ENCODE measurements at places on chromosomes 6 and 20. TPM values are rescaled to one million over a fixed set of nuclear protein-coding genes. Genes with fewer than 3 reads are reported as not detected.

GRCh38 chr6:125932451-125932795 lies 24.1 kb upstream of the HINT3 start:
- no peak for DNase-seq
- no peaks in the 10 kb centered on the region for H3K27me3 ChIP-seq
- H3K27ac ChIP-seq, result no peak overlapping the region
- no peak overlapping the region for H3K4me3 ChIP-seq
- H3K4me1 ChIP-seq, result no peaks in the 10 kb centered on the region

DNA sequence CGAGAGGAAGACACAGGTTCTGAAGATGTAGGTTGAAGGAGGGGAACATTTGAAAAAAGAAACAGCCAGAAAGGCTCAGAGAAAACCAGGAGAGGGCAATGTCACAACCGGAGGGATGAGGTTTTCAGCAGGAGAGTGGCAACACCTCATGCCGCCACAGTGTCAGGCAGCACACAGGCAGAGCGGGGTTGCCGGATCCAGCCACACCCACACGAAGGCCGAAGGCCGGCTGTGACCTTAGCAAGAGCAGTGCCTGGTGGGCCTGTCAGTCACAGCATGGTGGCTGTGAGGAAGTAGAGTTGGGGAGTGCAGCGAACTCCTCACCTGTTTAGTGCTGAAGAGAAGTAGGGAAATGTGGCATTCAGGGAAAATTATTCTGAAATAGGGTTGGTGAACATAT lies 14.0 kb downstream of the HDDC2 start:
- DNase-seq, result no peak
- H3K4me3 ChIP-seq, result no peak overlapping the region
- H3K27ac ChIP-seq, result no peak overlapping the region
- H3K27me3 ChIP-seq, result no peaks in the 10 kb centered on the region

- no peaks in the 10 kb centered on the region for H3K27me3 ChIP-seq
- H3K27ac ChIP-seq, result no peak overlapping the region
- H3K4me1 ChIP-seq, result peaks cover 4% of the 10 kb centered on the region
- no peak for DNase-seq
- no peak overlapping the region for H3K4me3 ChIP-seq
- H3K36me3 ChIP-seq, result no peaks in the 10 kb centered on the region
Observed at GRCh38 chr20:24102290-24102689, 113.7 kb upstream of the GGTLC1 start.

GRCh38 chr6:56515081-56515905 lies 127.4 kb downstream of the DST start:
- H3K27me3 ChIP-seq, result no peaks in the 10 kb centered on the region
- no peaks in the 10 kb centered on the region for H3K36me3 ChIP-seq
- H3K4me1 ChIP-seq, result no peaks in the 10 kb centered on the region
- DNase-seq, result no peak

- H3K36me3 ChIP-seq, result no peaks in the 10 kb centered on the region
- H3K27ac ChIP-seq, result no peak overlapping the region
- H3K27me3 ChIP-seq, result no peaks in the 10 kb centered on the region
- H3K4me1 ChIP-seq, result no peaks in the 10 kb centered on the region
Observed at GRCh38 chr6:88881451-88881850, 82.0 kb downstream of the RNGTT start.

DNA sequence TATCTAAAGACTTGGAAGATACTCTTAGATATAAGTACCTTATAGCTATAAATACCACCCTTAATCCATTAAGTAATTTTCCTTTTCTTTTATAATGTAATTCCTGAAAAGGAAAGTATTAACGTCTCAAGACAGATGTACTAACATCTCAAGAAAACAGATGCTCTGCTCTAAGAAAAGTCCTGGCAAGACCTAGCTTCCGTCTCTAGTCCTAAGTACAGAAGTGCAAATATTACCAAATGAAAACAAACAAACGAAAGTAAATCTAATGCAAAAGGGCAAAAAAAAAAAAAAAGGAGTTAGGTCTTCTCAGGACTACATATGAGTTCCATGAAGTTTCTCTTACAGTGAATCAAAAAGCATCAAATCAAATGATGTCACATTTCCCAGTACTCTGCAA lies 106.8 kb upstream of the PDE10A start:
- H3K36me3 ChIP-seq, result no peaks in the 10 kb centered on the region
- H3K27ac ChIP-seq, result no peak overlapping the region
- no peaks in the 10 kb centered on the region for H3K27me3 ChIP-seq
- H3K4me3 ChIP-seq, result no peak overlapping the region
- no peak for DNase-seq

DNA sequence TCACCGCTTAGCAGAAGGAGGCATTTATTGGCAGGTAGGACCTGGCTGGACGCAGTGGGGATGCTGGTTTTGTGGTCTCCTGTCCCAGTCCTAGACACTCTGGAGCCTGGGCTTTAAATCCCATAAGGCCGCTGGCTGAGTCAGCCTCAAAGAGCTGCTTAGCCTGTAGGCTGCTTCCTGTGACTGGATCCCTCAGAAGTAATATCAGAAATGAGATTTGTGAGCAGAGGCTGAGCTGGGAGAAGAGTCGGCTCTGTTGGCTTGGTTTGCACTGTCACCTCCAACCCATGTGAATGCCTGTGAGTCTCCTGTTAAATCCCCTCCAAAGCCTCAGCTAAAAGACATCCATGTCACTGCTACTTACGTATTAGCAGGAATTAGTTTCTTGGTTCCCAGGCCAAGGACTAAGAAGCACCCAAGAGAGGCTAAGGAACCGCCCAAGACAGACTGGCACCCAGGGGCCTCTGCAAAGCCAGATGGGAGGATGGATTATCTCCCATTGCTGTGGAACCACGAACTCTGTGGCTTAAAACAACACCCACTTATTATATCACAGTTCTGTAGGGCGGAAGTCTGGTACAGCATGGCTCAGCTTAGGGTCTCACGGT lies 289.4 kb downstream of the CDC5L start:
- H3K4me1 ChIP-seq, result no peaks in the 10 kb centered on the region
- DNase-seq, result no peak
- H3K27ac ChIP-seq, result no peak overlapping the region
- H3K4me3 ChIP-seq, result no peak overlapping the region

- H3K36me3 ChIP-seq, result no peaks in the 10 kb centered on the region
- no peaks in the 10 kb centered on the region for H3K27me3 ChIP-seq
- H3K27ac ChIP-seq, result no peak overlapping the region
- peaks cover 17% of the 10 kb centered on the region for H3K4me1 ChIP-seq
Observed at GRCh38 chr6:158047563-158048323, 66.1 kb downstream of the SYNJ2 start.

DNA sequence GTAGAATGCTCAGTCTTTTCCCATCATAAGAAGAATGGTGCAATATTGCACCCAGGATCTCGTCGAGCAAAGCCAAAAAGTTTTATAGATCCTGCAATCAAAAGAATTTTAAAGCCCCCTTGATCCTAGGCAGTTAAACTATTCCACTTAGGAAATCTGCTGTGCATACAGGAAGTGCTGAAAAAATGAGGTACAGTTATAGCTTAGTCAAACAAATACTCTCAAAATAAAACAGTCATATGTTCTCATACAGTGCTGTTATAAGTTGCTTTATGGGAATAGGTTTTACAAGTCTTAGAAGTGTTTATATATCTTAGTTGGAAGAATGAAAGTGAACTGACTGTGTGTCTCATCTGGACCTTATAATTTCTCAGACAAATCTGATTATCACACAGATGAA lies 232.6 kb upstream of the RAB32 start:
- no peak overlapping the region for H3K27ac ChIP-seq
- DNase-seq, result no peak
- H3K27me3 ChIP-seq, result no peaks in the 10 kb centered on the region
- no peaks in the 10 kb centered on the region for H3K36me3 ChIP-seq

- peaks cover 8% of the 10 kb centered on the region for H3K36me3 ChIP-seq
- no peaks in the 10 kb centered on the region for H3K27me3 ChIP-seq
- H3K27ac ChIP-seq, result no peak overlapping the region
Observed at GRCh38 chr6:138787138-138787537, 8.7 kb upstream of the ECT2L start.

Gene HCK
- 0.28 TPM for total RNA-seq

DNA sequence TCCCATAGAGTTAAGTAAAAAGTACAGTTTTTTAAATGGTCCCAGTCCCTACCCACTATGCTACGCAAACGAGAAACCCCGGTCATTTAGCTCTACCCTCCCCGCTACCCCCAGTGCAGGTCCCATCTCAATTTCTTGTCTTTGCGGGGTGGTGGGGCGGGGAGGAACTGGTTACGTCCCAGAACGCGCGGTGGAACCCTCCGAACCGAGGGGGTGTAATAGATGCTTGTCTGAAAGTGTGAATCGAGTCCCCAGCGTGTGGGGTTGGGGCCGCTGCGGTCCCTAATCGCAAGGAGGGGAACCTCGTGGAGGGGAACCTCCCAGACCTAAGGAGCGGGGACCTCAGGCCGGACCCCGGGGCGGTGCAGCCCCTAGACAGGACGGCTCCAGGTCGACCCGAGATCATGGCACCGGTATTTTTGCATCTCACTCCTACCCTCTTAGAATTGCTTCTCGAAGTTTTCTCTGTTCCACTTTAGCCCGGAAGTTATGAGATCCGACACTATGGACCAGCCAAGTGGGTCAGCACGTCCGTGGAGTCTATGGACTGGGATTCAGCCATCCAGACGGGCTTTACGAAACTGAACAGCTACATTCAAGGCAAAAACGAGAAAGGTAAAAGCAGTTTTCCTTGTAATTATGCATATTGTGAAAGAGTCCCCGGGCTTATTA lies 779 bp downstream of the HEBP2 start:
- H3K4me1 ChIP-seq, result peaks cover 15% of the 10 kb centered on the region
- H3K36me3 ChIP-seq, result peaks cover 24% of the 10 kb centered on the region

DNA sequence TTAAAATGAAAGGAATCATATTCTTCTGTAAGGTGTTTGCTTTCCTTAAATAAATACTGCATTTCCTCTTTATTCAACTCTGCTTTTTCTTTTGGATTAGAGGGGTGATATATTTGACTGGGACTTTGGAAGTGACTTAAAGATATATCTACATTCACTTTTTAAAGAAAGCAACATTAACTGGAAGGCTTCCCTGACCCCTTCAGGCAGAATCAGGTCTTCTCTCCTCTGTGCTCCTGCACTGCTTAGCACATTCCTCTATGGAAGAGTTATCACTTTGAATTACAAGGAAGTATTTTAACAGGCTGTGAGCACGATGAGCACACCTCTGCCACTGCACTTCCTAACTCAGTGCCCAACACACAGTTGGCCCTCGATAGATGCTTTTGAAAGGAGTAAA lies 59.2 kb upstream of the POU3F2 start:
- no peaks in the 10 kb centered on the region for H3K27me3 ChIP-seq
- DNase-seq, result no peak
- H3K36me3 ChIP-seq, result no peaks in the 10 kb centered on the region
- H3K4me1 ChIP-seq, result no peaks in the 10 kb centered on the region
- no peak overlapping the region for H3K27ac ChIP-seq

DNA sequence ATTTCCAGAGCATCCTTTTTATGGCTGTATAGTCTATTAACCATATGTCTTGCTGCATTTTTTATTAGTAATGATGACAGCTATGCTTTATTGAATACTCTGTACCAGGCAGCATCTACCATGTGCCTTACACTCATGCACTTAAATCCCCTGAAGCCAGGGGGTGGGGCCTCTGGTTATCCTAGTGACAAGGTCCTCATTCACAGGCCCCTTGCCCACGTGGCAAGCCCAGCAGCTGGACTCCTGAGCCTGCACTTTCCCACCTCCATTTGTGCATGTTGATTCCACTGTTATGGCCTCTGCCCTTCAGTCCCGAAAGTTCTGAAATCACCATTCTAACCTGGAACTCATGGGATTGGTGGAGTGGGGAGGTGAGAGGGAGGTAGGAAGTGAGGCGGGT lies 22.3 kb downstream of the ACTR5 start:
- no peaks in the 10 kb centered on the region for H3K4me1 ChIP-seq
- no peaks in the 10 kb centered on the region for H3K27me3 ChIP-seq
- H3K4me3 ChIP-seq, result no peak overlapping the region
- H3K27ac ChIP-seq, result no peak overlapping the region

DNA sequence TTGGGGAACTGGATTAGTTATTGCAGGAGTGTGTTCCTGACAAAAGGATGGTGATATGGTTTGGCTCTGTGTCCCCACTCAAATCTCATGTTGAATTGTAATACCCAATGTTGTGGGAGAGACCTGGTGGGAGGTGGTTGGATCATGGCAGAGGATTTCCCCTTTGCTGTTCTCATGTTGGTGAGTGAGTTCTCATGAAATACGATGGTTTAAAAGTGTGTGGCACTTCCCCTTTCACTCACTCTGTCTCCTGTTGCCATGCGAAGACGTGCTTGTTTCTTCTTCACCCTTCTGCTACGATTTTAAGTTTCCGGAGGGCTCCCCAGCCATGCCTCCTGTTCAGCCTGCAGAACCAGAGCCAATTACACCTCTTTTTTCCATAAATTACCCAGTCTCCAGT lies 16.2 kb upstream of the TREM1 start:
- peaks cover 21% of the 10 kb centered on the region for H3K4me1 ChIP-seq
- H3K4me3 ChIP-seq, result no peak overlapping the region
- no peaks in the 10 kb centered on the region for H3K27me3 ChIP-seq
- no peak overlapping the region for H3K27ac ChIP-seq
- H3K36me3 ChIP-seq, result no peaks in the 10 kb centered on the region

- H3K36me3 ChIP-seq, result no peaks in the 10 kb centered on the region
- H3K27ac ChIP-seq, result peak overlapping the region; percentile 18
- no peaks in the 10 kb centered on the region for H3K27me3 ChIP-seq
- DNase-seq, result peak; percentile 58
- peaks cover 54% of the 10 kb centered on the region for H3K4me1 ChIP-seq
Observed at GRCh38 chr20:32737371-32738223, 5.7 kb downstream of the COMMD7 start.

GRCh38 chr6:89644864-89645263 lies 6.3 kb upstream of the LYRM2 start:
- H3K27ac ChIP-seq, result no peak overlapping the region
- DNase-seq, result no peak
- no peaks in the 10 kb centered on the region for H3K27me3 ChIP-seq
- no peak overlapping the region for H3K4me3 ChIP-seq
- H3K36me3 ChIP-seq, result peaks cover 50% of the 10 kb centered on the region
- no peaks in the 10 kb centered on the region for H3K4me1 ChIP-seq

DNA sequence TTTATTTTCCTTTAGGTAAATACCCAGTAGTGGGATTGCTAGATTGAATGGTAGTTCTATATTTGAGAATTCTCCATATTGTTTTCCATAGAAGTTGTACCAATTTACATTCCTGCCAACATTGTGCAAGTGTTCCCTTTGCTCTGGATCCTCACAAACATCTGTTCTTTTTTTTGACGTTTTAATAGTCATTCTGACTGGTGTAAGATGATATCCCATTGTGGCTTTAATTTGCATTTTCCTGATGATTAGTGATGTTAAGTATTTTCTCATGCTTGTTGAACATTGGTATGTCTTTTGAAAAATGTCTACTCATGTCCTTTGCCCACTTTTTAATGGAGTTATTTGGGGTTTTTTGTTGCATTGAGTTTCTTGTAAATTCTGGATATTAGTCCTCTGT lies 85.6 kb downstream of the UBE3D start:
- H3K4me3 ChIP-seq, result no peak overlapping the region
- H3K36me3 ChIP-seq, result no peaks in the 10 kb centered on the region
- H3K4me1 ChIP-seq, result no peaks in the 10 kb centered on the region
- H3K27ac ChIP-seq, result no peak overlapping the region

- peaks cover 5% of the 10 kb centered on the region for H3K4me1 ChIP-seq
- H3K4me3 ChIP-seq, result no peak overlapping the region
- H3K36me3 ChIP-seq, result peaks cover 63% of the 10 kb centered on the region
- no peak for DNase-seq
Observed at GRCh38 chr20:44198872-44199271, 11.7 kb downstream of the OSER1 start.

GRCh38 chr20:51404297-51405060 lies 138.0 kb downstream of the NFATC2 start:
- H3K4me3 ChIP-seq, result no peak overlapping the region
- no peaks in the 10 kb centered on the region for H3K27me3 ChIP-seq
- H3K36me3 ChIP-seq, result peaks cover 10% of the 10 kb centered on the region
- peak; percentile 85 for DNase-seq
- peaks cover 90% of the 10 kb centered on the region for H3K4me1 ChIP-seq

All from CD8-positive, alpha-beta memory T cell (primary cell).